ENCODE measurements at places on chromosomes 4 and X.

DNA sequence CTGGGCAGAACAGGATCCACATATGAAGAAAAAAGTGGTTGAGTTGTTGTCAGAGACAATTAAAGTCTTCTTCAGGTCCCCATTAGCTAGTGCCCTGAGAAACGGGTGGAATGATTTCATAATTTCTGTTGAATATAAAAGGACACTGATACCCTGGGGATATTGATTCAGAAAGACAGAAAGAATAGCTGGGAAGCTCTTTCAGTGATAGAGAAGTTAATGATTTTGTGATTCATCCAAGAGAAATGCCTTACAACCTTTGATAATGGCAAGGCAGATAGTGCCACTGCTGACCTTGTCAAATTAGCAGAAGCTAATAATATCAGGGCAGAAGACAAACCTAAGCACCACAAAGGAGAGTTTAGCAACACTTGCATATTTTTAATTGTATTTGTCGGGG, 37.9 kb downstream of the UNC5C start:
- DNase-seq, result no peak

GRCh38 chr4:181504924-181505323, 738.3 kb upstream of the TENM3 start:
- no peak for DNase-seq

- DNase-seq, result no peak
Observed at GRCh38 chrX:27463187-27463586, at the start of gene PPP4R3C. Gene PPP4R3C (minus strand): TSS chrX:27463341. CDS start chrX:27463296, 45 bp downstream.

- DNase-seq, result no peak
Observed at GRCh38 chr4:25792200-25792791, 70.5 kb downstream of the SEL1L3 start.

DNA sequence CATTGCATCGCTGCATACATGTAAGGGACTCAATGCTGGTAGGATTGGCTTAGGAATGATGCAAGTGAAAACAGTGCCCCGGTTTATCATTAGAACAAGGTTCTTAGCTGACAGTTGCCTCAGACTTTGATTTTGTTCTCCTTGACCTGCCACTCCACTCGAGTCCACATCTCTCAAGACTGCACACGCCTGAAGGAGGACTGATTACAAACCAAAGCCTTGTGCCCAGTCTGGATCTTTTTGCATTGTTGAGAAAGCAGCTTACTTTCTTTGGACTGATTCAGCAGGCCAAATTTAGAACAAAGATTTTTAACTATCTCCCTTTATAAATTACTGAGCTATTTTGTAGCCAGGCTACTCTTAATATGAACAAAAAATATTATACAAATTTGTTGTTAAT, 125.6 kb downstream of the PTTG2 start:
- no peak for DNase-seq

- no peak for DNase-seq
Observed at GRCh38 chrX:3066555-3066954, 25.3 kb downstream of the ARSF start.

GRCh38 chr4:4857001-4857808, 2.3 kb upstream of the MSX1 start:
- DNase-seq, result no peak

GRCh38 chrX:50211510-50211909, 6.9 kb downstream of the CCNB3 start:
- DNase-seq, result no peak

DNA sequence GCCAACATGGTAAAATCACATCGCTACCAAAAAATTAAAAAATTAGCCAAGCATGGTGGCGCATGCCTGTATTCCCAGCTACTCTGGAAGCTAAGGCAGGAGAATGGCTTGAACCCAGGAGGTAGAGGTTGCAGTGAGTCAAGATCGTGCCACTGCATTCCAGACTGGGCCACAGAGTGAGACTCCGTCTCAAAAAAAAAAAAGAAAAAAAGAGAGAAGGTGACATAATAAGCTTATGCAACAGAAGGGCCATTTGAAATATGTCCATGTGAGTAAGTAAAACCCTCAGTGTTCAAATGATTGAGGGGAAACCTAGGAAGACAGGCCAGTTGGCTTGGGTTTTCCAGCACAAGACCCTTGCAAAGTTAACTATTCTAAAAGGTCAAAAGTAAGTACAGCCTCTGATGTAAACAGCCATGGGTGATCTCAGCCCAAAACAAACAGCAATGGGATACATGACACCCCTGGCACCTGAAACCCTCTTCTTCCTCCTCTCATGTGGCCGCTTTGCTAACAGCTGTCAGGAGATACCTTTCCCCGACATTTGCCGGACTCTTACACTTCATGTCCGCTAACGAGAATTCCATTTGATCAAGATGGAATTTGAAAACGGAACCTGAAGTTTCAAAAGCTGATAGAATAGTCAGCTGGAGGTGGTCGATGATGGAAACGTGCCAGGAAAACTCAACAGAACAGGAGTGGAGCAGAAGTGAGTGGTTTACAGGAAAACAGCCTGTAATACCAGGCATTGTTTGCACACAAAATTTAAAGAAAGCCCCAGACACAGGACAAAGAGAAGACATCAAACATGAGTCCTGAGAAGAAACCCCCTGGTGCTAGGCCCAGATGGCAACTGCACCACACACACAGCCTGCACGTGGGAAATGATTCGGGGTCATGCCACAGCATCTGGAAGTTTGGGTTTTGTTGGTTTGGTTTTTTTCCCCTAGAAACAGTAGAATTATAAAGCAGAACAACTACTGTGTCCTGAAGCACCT, 93.0 kb upstream of the STS start:
- DNase-seq, result no peak

GRCh38 chrX:40809210-40809609, 73.9 kb upstream of the MED14 start:
- DNase-seq, result no peak

- DNase-seq, result no peak
Observed at GRCh38 chrX:110600745-110601310, 194.8 kb downstream of the CHRDL1 start.

- DNase-seq, result no peak
Observed at GRCh38 chr4:8647626-8648025, 55.1 kb downstream of the CPZ start.
